ENCODE measurements at places on chromosomes 12 and 14. TPM values are rescaled to one million over a fixed set of nuclear protein-coding genes. Genes with fewer than 3 reads are reported as not detected.

Gene MYO1H
- total RNA-seq = not detected

Gene LRRIQ1
- total RNA-seq = 0.95 TPM

Gene TESPA1
- total RNA-seq = not detected

Gene A2M
- total RNA-seq = 316 TPM

Gene ADGRD1
- not detected for total RNA-seq

Gene ITPK1
- 45.6 TPM for total RNA-seq

Gene NUMB
- 10.8 TPM for total RNA-seq

Gene BMAL2
- total RNA-seq = 1.8 TPM

Gene PRH2
- 0.26 TPM for total RNA-seq

Gene CMTM5
- not detected for total RNA-seq
